CMK (cell line): ENCODE measurements at places on chromosomes 4 and X.

DNA sequence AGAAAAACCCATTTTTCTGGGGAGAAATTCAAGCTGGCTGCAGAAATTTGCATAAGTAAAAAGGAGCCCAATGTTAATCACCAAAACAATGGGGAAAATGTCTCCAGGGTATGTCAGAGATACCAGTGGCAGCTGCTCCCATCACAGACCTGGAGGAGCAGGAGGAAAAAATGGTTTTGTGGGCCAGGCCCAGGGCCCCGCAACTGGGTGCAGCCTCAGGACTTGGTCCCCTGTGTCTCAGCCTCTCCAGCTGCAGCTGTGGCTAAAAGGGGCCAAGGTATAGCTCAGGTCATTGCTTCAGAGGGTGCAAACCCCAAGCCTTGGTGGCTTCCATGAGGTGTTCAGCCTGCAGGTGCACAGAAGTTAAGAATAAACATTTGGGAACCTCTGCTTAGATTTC lies 536.4 kb upstream of the FRG1 start:
- no peak for DNase-seq

DNA sequence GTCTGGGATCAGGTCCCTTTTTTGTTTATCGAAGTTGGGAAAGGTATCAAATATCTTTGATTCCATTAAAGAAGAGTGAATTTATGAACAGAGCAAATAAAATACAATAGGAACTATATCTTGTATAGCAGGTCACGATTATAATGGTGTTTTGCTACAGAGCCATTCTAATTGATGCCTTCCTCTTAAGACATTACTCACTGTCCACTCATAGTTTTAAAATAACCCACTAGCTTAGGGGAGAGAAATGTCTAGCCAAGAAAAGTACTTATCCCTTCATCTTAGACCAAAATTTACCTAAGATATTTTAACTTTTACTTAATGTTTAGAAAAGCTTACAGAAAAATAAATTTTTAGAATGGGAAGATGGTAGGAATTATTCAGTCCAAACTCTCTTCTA lies 112.0 kb upstream of the PABPC4L start:
- DNase-seq, result no peak

GRCh38 chr4:165440415-165441158 lies 61.8 kb downstream of the CPE start:
- DNase-seq, result no peak

- DNase-seq, result no peak
These were observed 525.3 kb upstream of the MAGEB2 start for GRCh38 chrX:29690061-29690460.

DNA sequence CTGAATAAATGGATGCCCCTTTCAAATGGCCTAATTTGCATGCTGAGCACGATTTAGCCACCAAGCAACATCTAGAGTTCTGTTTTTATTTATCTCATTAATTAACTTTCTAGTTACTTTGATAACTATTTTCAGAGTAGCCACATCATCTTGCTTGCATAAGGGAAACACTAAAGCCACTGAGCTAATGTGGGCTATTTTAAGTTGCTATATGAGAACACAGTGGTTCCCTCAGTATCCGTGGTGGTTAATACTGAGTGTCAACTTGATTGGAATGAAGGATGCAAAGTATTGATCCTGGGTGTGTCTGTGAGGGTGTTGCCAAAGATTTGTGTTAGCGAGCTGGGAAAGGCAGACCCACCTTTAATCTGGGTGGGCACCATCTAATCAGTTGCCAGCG lies 25.4 kb upstream of the HPSE start:
- DNase-seq, result no peak

DNA sequence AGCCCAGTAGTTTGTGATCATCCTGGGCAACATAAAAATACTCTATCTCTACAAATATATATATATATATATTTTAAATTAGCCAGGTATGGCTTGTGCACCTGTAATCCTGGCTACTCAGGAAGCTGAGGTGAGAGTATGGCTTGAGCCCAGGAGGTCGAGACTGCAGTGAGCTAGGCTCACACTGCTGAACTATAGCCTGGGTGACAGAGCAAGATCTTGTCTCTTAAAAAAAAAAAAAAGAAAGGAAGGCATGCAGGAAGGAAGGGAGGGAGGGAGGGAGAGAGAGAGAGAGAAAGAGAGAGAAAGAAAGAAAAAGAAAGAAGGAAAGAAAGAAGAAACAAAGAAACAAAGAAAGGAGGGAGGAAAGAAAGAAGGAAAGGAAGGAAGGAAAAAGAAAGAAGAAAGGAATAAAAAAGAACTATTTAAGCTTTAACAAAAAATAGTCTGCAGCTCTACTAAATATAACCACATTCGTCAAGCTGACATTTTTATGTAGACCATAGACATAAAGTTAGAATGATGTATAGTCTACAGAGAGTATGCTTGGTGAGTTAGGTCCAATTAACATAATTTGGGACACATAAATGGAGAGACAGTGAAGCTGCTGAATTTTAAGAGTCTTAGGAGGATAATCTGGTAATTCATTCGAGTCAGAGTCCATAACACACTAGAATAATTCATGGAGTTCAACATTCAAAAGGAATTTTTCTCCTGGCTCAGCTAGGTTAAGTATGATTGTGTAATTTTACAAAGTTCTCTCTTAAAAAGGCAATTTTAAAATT lies 111.9 kb downstream of the GLRA3 start:
- no peak for DNase-seq
